ENCODE measurements at places on chromosomes 2 and 18.

- peak; percentile 67 for DNase-seq
Measured at GRCh38 chr2:172094294-172095145, 8.2 kb downstream of the DLX2 start.

DNA sequence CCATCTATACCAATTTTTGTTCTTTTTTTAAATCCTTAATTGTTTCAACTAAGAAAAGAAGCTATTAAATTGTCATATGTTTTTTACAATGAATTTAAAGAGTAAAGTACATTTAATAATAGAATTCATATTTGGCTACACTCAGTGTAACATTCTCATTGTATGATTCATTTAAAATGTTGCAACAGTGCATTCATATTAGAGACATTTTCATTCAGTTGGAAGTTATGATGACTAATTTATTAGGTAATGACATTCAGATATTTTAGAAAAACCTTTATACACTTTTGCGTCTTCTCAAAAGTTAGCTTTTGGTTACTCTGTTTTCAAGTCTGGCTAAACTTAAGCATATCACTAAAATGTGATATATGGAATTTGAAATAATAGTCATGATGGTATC, 887.5 kb upstream of the NRXN1 start:
- DNase-seq: no peak

GRCh38 chr2:38810488-38810887, 32.5 kb downstream of the GEMIN6 start:
- no peak for DNase-seq

GRCh38 chr2:163045830-163046229, 207.3 kb upstream of the KCNH7 start:
- no peak for DNase-seq

- no peak for DNase-seq
Measured at GRCh38 chr2:43152186-43152585, 74.2 kb downstream of the ZFP36L2 start.

DNA sequence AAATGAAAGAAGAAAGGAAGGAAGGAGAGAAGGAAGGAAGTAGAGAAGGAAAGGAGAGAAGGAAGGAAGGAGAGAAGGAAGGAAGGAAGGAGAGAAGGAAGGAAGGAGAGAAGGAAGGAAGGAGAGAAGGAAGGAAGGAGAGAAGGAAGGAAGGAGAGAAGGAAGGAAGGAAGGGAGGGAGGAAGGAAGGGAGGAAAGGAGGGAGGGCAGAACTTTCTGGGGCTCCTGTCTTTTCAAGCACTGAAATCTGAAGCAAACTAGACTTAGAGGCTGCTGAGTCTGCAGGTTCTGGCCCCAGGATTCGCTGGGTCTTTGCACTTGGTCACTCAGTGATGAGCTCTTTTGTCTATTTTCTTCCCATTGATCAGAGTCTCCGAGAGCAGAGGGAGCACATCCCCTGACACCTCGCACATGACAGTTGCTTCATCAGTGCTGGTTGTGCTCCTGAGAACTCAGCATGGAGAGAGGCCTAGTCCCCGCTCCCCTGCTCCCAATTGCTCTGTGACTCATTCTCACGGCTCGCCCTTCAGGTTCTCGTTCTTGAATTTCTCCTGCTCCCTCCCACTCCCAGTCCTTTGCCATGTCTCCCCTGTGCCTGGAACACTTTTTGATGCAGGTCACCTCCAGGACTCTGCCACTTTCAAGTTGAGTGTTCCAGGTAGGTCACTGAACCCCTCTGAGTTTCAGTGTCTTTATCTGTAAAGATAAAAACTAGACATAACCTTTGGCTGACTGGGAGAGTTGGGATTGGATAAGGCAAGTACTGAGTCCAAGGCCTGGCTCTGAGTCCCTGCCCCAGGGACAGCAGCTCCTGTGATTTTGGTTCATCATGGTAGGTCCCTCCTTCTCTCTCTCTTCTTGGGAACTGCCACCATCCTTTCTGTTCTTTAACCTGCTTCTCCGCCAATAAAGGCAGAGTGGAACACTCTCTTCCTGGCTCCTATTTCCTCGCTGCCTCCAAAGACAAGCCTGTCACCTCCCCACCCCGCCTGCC, 55.2 kb downstream of the TNP1 start:
- no peak for DNase-seq

- no peak for DNase-seq
Measured at GRCh38 chr2:233371641-233372040, 17.3 kb downstream of the DGKD start.

DNA sequence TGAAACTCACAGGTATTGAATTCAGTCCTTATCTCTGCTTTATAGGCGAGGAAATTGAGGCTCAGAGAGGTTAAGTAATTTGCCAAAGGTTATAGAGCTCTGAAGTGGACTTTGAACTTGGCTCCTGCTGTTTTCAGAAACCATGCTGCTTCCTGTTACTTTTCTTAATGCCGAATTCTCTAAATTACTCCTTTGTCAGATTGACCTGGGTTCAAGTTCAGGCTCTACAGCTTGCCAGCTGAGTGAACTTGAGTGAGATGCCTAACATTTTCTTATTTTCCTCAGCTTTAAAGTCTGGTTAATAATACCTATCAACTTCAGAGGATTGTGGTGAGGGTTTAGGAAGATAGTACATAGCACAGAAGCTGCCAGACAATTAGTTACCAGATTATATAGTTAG, 3.4 kb downstream of the ASAP2 start:
- no peak for DNase-seq

DNA sequence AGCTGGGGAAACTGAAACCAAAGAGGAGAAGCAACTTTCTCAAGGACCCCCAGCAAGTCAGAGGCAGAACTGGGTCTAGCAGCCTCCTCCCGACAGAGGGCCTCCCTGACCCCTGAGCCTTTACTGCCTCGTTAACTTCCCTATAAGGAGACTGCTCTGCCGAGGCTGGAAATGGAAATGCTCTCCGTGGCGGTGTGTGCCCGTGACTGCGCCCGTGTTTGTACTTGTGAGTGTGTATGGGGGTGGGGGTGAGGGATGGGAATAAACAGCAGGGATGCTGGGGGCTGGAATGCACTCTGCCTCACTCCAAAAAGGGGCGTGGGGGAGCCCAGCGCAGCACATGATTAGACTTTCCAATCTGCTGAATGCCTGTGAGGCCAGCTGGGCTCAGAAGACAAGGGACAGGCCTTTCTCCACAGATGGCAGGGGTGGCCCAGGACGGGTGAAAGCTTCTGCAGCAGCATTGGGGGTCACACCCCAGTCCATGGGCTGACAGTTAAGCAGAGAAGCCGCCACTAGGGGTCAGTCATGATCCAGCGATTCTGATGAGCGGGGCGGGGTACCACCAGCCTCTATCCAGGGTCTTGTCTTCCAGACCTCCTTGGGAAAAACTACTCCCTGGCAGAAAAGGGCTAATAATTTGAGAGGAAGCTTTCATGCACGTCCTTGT, 26.8 kb downstream of the MPHOSPH10 start:
- peak; percentile 55 for DNase-seq

GRCh38 chr2:99550368-99550767, 60.6 kb upstream of the REV1 start:
- no peak for DNase-seq

DNA sequence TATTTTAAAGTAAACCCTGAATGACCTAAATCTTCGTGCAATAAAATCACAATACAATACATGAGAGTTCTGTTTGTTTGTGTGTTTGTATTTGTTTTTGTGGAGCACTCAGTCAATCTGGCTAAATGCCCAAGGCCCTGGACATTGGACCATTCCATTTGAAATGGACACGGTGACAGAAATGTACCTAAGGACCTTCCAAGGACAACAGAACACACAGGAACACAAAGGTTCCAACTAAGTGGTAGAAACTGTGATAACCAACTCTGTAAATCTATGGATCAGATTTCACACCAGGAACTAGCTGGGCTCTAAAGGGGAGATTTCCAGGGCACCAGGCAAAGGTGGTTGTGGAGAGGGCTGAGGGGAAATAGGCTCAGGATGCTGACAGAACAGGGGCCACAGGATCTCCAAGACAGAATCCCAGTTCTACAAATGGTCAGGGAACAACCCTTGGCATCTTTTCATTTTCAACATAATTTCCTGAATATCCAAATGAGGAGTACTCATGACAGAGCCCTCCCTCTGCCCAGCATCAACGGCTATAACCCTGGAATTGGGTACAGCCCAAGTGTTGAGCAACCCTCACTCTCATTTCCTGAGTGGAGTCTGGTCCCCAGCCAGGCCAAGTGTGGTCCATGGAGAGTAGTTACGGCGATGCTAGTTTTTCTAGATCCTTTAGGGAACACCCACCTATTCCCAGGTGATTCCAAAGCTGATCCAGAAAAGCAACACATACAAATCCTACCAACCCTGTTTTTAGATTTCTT, 78.4 kb downstream of the NCKAP5 start:
- peak; percentile 36 for DNase-seq

DNA sequence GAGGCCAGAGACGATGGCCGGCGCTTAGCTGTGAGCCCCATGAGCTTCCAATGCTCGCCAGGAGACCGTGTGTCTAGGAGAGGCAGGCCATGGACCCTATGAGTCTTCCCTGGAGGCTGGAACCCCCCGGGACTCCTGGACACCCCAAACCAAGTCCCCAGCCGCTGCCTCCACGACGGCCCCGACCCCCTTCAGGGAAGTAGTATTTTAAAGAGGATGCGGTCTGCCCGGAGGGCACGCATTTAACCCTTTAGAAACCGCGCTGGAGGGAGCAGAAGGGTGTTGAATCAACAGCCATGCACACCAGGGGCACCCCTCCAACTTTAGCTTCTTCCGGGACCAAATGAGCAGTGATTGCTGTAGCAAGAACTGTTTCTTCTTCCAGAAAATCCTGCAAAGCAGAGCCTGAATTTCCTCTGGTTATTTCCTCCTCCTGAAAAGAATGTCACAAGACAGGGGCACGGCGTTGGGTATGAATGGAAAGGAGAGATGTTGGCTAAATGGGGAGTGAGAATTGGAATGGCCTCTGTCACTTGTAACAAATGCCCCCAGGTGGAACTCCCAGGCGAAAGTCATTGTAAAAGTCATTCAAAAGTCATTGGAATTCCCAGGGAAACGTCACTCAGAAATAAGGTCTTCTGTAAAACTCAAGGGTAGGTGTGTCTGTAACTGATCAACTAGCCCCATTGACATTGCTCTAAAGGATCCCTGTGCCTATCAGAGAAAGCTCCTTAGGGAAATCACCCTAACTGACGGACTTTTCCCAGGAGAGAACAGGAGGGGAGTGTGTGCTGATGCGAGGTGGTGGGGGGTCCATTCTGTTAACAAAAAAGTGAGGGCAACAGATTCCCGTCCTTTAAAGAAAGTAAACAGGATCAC, 5.8 kb upstream of the GBX2 start:
- no peak for DNase-seq

DNA sequence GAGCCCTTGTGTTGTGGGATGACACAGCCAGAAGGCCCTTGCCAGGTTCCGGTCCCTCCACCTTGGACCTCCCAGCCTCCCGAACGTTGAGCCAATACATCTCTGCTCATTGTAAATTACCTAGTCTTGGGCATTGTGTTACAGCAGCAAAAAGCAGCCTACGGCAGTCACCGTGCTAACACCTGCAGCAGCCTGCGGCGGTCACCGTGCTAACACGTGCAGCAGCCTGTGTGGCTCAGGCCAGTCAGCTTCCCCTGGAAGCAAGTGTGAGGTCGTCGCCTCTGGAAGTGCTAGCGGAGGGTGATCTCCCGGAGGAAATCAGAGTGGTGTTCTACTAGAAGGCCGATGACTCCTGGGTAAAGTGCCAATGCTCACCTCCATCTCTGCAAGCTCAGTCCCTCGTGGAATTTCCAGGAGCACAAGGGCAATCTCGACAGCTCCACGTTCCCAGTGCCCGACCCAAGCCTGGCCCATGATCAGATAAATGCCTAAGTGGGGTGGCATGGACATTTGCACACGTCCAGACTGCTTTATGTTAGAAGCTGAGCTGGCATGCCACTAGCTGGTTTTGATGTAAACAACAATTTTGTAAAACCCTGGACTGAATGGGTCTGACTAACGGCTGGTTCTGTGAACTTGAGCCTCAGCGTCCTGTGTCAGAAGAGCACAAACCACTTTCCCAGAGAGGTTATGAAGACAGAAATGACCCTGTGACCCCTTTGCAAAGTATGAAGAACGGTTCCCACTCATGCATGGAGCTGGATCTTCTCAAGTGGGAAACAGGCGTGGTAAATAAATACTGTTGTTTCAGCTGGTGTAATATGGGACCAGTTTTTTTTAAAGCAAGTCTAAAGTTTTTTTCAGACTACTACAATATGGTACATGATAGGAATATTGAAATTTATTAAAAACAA, 11.4 kb upstream of the CNDP1 start:
- no peak for DNase-seq

GRCh38 chr2:9820020-9820973, 23.0 kb upstream of the TAF1B start:
- DNase-seq: peak; percentile 34

Data from AG08396 (cell line).